ENCODE measurements at places on chromosomes 2 and 18. TPM values are rescaled to one million over a fixed set of nuclear protein-coding genes. Genes with fewer than 3 reads are reported as not detected.

The EMILIN2 gene
- total RNA-seq, result 35.5 TPM

The MEP1B gene
- not detected for total RNA-seq

DNA sequence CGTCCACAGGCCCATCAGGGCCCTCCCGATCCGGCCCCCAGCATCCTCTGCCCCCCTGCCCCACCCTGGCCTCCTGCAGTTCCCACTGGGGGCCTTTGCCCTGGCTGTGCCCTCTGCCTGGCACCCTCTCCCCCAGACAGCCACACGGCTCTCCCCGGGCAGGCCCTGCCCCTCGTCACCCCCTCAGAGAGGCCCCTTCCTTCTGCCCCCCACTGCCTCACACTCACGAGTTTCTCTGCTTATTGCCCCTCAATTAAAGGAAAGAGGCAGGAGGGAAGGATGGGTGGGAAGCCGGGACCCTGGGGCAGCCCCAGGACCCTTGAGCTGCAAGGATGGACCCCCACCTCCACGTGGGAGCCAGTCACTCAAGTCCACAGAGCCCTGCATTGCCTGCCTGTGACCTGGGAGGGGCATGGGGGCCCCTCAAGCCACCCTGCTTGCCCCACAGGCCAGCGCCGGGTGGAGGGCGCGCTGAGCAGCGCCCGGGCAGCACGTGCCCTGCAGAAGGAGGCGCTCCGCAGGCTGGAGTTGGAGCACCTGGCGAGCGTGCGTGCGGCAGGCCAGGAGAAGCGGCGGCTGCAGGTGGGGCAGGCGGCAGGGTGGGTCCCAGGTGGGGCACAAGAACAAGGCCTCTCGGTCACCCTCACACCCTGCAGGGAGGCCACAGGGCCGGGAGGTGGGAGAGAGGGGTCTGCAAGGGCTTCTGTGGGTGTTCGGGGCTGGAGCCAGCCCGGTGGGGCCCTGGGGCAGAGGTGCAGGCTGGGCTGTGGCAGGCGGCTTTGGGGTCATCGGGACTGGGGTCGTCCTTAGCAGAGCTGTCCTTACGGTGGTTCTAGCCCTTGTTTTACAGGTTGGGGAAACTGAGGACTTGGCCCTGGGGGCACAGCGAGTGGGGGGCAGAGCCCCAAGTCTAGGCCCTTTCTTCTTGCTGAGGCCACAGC lies 30.5 kb upstream of the SNED1 start:
- no peak for DNase-seq

GRCh38 chr18:30175061-30175574 lies 867.4 kb downstream of the DSC3 start:
- no peak for DNase-seq

GRCh38 chr18:21904856-21905255 lies 164.3 kb downstream of the MIB1 start:
- no peak for DNase-seq

DNA sequence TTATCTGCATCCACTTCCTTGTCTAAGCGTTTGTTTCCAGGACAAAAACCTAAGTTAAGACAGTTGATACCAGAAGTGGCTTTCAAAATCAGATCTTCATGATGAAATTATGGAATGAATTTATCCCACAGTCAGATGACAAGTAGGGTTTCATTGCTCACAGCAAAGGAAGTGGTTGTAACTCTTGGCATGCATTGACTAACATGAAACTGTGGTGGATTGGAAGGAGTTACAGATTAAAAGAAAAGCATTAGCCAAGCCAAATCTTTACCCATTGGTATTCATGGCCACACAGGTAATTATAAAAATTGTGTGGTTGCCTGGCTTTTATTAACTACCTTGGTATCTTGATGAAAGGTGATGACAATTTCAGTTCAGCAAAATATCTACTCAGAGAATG lies 438.0 kb upstream of the NXPH2 start:
- DNase-seq, result no peak

DNA sequence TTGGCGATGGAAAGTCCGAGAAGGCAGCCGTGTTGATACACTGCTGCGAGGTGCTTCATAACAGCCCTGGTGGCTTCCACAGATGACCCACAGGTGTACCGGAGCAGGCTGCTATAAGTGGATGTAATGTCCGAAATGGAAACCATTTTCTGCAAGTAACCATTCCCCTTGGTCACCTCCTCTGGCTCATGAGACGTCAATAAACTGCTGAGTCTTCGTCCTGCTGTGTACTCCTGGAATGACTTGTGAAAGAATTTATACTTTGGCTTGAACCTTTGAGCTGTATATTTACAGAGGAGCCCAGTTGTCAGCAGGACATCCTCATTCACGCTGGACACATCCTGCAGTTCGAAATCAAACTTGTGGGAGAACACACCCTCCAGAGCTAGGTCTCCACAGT lies 14.4 kb downstream of the NLRC4 start:
- DNase-seq, result no peak

DNA sequence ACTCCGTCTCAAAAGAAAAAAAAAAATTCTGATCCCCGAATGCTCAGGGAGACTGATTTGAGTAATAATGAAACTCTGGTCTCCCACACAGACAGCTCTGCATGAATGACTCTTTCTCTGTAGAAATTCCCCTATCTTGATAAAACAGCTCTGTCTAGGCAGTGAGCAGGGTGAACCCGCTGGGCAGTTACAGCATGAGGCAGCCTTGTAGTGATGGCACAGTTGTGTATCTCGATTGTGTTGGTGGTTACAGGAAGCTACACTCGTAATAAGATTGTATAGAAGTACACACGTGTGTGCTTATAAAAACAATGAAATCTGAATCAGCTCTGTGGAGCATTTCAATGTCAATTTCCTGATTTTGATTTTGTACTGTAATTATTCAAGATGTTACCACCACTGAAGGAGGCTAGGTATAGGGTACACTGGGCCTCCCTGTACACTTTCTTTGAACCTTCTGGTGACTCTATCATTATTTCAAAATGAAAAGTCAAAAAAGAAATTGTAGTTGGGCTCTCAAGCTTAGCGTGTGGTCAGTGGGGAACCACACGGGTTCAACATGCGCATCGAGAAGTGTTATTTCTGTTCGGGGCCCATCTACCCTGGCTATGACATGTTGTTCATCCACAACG lies 34.9 kb upstream of the ATP8B1 start:
- peak; percentile 78 for DNase-seq

- peak; percentile 78 for DNase-seq
Observed at GRCh38 chr2:190318931-190319554, 583 bp downstream of the HIBCH start.

GRCh38 chr18:57087644-57088376 lies 59.1 kb upstream of the BOD1L2 start:
- DNase-seq, result no peak

GRCh38 chr2:26002632-26003310 lies 20.5 kb upstream of the KIF3C start:
- DNase-seq, result no peak

GRCh38 chr18:57793302-57793986 lies 9.7 kb downstream of the ATP8B1 start:
- no peak for DNase-seq

DNA sequence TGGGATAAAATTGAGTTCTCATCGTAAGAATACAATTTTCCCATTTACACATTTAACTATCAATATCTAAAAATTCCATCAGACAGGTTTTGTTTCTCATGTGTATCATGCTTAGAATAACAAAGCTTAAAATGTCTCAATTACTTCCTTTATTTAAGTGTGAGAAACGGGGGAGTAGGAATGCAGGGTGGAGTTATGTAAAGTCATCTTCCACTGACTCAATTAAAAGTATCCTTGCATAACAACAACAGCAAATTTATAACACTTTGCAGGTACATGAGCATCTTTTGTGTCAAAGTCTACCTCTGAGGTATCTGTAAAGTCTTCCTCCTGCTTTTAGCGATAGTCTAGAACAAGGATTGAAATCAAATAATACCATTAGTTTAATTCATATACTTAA lies 327.1 kb downstream of the EPHA4 start:
- DNase-seq, result no peak

DNA sequence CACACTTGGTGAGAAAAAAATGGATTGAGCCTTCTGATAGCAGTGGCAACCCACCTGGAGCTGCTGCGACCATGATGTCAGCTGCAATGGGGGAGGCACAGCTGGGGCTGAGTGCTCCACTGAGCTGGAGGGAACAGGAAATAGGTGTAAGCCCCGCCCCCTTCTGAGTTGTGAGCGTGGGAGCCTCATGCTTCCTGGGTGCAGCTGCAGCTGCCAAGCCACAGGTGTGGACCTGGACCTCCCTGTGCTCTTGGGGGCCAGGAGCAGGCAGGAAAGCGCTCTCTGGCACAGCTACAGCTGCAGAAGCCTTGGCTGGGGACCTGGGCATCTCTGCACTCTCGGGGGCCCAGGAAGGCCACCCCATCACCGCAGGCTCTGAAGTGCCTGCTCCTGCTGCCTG lies 970.6 kb downstream of the DCDC2C start:
- DNase-seq, result peak; percentile 57

DNA sequence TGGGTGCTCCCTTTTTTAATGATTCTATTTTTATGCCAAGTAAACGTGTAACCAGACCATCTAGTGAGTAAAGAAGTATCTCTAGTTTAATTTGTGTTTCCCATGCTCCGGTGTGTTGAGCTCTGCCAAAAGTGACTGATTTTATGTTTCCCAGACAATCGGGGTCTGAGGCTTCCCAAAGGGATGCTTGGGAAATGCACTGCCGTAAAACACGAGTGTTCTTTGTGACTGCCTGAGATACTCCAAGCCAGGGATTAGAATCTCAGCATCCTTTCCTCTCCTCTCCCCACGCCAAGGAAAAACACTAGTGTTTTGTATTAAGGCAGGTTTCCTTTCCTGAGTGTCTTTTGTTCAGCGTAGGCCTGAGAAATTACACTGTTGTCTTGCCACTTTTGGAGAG lies 180.5 kb upstream of the NRP2 start:
- no peak for DNase-seq

GRCh38 chr2:98793897-98794830 lies 63.2 kb upstream of the MGAT4A start:
- DNase-seq, result no peak
